ENCODE measurements at places on chromosomes 2 and 18.

DNA sequence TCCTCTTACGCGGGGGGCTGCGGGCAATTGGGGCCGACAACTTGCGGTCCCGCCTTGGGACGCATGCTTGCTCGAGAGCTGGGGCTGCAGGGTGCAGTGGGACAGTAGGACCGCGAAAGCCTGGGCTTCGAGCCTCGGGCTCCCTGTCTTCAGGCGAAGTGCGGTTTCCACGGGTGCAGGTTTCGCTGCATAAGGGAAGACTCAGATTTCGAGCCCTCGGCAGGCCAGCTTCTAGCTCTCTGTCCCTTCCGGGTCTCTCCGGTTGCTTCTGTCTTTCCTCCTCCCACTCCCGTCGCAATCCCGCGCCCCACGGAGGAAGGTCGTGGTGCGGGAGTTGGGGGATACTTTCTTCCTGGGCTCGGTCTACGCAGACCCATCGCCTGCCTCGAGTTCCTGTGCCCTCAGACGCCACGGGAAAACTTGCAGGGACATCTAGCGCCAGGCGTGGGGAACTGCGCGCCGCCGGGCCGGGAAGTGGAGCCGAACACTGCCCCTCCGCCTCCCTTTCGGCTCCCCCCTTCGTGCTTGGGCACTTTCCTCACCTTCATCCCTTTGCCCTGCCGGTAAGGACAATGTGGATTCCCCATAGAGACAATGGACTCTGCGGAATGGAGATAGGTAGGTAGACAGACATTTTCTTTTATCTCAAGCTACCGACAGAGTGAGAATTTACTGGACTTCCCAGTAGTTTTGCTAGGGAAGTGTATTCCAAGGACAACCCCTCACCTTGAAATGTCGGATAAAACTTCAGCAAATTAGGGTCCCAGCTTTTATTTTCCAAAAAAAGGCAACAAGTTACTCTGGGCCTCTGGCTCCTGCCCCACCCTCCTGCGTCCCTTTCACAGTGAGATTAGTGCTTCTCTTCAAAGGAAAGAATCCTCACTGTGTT lies 4.2 kb upstream of the HOXD13 start:
- DNase-seq = peak; percentile 41

DNA sequence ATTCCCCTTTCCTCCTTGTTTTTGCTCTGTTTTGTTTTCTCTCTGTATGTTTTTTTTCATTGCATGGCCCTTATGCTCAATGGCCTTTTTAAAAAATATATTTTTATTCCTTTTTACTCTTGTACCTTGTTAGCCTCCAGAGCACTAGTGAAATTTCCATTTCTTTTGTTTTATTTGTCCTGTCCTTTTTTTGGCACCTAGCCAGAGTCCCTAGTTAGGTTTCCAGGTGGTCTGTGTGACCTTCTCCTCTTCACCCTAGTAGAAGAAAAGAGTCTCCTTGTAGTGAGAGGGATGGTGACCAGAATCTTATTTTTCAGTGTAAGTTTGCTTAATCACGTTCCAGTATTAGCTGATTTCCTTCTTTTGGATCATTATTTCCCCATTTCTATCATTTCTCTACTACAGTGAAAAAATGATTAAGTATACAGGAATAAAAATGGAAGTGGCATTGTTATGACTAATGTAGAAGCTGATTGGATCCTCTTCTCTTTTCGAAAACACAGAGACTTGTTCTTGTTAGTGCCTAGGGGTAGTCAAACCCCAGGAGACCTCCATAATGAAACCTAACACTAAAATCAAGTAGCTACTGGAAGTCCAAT lies 65.9 kb downstream of the NBEAL1 start:
- DNase-seq = no peak

DNA sequence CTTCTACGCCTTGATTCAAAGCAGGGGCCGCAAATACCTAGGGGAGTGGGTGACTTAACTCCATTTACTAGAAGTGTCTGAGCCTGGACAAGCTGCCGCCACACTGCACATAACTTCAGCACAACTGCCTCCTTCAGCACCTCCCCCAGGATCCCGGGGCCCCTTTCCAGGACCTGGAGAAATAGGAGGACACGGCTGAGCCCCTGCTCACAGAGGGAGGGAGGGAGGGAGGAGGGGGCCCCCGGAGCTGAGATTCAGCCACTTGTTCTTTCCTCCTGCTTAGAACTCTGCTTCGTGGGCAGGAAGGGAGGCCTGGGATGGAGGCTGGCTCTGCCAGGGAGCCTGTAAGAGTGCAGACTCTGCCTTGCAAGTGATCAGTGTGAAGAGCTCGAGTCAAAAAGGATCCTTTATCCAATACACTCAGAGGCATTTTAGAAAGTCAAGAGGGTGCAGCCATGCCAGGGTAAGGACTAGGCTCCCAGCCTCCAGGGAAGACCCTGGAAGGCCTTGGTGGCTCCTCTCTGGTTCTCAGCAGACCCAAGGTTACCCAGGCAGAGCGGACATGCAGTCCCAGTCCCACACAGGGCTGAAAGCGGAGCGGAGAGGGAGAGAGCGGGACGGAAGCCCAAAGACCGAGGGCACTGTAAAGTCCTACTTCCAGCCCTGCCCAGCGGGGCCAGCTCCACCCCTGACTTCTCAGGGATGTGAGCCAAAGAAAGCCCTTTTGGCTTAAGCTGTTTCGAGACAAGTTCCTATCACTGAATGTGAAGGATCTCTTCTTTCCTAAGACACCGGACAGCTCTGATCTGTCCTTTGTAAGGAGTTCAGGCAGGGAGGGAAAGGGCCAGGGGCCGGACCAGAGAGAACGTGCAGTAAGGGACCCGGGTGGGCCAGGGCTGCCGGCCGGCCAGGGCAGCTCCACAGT lies 8.6 kb upstream of the ARMC9 start:
- DNase-seq = no peak

DNA sequence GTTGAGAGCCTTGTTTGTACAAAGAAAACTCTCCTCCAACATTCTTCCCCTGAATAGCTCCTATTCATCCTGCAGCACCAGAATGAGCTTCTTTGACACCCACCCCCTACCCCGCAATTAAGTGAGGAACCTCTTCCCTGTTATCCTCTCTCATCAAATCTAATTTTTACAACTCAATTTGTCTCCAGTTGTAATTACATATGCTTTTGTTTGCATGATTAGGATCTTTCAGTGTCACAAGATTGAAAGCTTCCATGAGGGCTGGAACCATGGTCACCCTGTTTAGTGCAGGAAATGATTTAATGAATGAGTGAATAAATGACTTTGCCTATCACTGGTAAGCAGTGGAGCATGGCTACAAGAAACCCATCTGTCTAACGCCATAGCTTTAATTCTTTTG lies 334.6 kb upstream of the KLHL29 start:
- DNase-seq = no peak

- no peak for DNase-seq
These were observed 57.4 kb downstream of the RAB31 start for GRCh38 chr18:9765501-9765900.

DNA sequence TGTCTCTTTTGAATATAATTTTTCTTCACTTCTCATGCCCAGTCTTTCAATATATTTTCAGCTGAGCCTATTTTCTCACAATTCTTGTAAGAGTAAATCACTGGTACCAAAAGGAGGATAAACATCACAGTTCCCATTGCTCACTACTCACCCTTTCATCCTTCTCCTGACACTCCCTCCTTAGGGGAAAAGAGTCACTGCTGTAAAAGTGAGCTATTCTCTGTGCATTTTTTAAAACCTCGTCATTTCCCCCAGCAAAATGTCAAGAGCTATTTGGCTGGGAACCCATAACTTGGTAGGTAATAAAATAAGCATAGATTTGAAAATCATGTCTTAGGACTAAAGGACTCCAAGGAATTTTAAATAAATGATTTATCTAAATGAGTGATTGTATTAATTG lies 340.1 kb upstream of the GYPC start:
- DNase-seq = no peak

GRCh38 chr2:159557437-159558034 lies 58.8 kb downstream of the BAZ2B start:
- DNase-seq = no peak

GRCh38 chr2:104703669-104704068 lies 150.2 kb upstream of the POU3F3 start:
- DNase-seq = no peak
